ENCODE measurements at places on chromosomes 7 and 10. TPM values are rescaled to one million over a fixed set of nuclear protein-coding genes. Genes with fewer than 3 reads are reported as not detected.

- DNase-seq = peak; percentile 89
Measured at GRCh38 chr7:134834689-134835462, 55.4 kb downstream of the CALD1 start.

- peak; percentile 8 for DNase-seq
Measured at GRCh38 chr10:104824380-104825006, 183.4 kb downstream of the SORCS3 start.

GRCh38 chr7:119964788-119965542 is 308.0 kb upstream of the KCND2 start:
- peak; percentile 54 for DNase-seq

- no peak for DNase-seq
Measured at GRCh38 chr10:106519376-106520030, 645.0 kb downstream of the SORCS1 start.

DNA sequence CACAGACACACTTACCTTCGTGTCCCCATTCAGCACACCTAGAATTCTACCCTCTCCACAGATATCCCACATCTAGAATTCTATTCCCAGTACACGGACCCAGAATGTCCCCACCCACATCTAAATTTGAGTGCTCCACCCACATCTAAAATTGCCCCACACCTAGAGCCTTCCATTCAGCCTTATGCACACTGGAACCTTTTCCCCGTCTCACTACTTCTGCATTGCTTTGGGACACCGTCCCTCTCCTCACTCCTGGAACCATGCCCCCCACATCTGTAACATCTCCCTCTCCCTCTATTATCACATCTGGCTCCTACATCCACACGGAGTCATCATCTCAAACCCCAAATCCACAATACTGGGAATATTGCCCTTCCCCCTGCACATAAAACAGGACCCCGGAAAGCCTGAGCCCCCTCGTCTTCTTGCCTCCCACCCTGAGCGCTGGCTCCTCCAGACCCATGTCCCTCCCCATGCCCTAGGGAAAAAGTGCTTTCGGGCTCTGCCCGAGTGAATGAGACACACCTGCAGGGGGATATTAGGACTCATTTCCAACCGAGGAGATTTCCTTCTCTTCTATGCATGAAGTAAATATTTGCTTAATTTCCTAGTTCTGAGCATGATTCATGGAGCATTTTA is 125.8 kb upstream of the UNC5B start:
- no peak for DNase-seq

GRCh38 chr7:155278921-155279320 is 18.8 kb upstream of the INSIG1 start:
- no peak for DNase-seq

- DNase-seq = no peak
Measured at GRCh38 chr10:48946332-48946731, 6.7 kb upstream of the LRRC18 start.

DNA sequence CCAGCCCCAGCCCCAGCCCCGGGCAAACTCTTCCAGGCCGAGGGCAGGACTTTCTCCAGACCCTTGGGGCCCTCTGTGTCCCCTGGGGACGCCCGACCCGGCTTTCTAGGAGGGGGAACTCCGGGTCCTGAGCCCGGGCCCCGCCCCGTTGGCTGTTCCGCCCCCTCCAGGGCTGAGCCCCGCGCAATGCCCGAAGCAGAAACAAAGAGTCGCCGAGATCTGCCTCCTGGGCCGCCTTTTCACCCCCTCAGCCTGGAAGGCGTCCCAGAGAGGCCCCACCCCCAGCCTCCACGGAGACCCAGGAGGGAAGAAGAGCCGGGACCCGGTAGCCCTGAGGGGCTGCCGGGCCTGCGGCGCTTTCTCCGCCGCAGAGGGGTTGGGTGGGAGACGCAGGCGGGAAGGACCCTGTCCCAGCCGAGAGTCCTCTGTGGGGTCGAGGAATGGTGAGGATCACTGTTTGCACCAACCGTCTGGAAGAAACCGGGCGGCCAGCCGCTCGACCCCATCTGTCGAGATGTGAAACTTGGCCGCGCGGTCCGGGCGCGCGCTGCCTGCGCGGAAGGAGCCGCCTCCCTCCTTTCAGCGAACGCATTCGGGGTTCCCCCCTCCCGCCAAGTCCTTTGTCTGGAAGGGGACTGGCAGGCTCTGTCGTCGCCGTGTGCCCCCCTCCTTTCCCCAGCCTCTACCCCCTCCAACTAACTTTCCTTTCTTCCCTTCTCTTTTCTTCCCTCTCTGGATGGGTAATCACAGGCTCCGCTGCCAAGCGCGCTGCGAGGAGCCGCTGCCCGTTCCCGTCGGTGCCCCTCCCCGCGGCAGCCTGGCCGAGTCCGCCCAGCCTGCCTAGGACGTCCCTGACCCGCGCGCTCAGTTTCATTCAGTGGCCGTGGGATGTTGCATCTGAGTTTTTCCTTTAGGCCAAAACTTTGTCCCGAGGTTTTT is 10.2 kb downstream of the EN2 start:
- no peak for DNase-seq

GRCh38 chr10:78849115-78849514 is 219.7 kb upstream of the ZMIZ1 start:
- no peak for DNase-seq

DNA sequence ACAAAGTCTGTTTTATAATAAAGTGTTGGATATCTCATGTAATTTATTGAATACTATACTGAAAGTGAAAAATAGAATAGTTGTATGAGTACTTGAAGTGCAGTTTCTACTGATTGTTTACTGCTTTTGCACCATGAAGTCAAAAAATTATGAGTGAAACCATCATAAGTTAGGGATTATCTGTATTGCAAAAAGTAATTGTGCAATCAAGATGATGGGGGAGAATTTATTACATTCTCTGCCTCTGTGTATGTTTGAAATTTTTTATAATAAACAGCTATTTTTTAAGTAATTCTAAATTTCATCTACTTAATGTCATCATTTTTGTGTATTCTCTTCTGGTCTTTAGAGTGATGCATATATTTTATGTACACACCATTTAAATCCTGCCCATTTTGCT is 47.2 kb upstream of the TMEM273 start:
- DNase-seq = no peak

DNA sequence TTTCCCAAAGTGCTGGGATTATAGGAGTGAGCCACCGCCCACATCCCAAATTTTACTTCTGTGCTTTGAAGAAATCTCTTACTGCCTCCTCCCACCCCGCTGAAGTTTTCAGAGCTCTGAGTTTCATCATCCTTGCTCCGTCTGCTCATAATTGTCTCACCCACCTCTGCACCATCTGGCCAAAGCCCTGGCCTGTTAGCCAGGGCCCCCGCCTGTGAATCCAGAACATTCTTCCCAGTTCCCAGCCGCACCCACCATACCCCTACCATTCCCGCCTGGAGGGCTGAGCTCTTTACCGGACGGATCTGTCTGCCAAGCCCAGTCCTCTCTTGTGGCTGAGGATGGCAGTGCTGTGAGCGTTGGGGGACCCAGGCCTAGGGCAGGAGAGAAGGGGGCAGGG is 14.5 kb downstream of the SSC4D start:
- peak; percentile 52 for DNase-seq

DNA sequence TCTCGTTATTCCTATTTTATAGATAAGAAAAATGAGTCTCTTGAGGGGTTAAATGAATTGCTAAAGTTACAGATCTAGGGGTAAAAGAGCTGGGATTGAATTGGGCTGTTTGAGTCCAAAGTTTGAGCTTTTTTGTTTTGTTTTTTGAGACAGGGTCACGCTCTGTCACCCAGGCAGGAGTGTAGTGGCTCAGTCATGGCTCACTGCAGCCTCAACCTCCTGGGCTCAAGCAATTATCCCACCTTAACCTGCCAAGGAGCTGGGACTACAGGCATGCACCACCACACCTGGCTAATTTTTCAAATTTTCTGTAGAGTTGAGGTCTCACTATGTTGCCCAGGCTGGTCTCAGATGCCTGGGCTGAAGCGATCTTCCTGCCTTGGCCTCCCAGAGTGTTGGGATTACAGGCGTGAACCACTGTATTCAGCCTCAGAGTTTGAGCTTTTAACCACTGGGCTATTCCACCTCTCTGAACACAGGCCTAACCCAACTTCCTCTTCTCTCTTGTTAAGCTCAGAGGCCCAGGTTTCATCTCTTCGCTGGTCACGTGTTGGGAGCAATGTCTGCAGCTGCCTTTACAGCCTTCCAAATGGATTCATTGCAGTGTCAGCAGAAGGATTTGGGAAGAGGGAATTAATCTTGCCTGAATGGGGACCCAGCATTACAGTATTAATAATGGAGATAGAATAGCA is 8.0 kb downstream of the SUFU start:
- DNase-seq = no peak

- DNase-seq = no peak
Measured at GRCh38 chr10:93844979-93845626, 48.7 kb upstream of the SLC35G1 start.

- DNase-seq = no peak
Measured at GRCh38 chr7:77266291-77266794, 66.7 kb upstream of the FGL2 start.

DNA sequence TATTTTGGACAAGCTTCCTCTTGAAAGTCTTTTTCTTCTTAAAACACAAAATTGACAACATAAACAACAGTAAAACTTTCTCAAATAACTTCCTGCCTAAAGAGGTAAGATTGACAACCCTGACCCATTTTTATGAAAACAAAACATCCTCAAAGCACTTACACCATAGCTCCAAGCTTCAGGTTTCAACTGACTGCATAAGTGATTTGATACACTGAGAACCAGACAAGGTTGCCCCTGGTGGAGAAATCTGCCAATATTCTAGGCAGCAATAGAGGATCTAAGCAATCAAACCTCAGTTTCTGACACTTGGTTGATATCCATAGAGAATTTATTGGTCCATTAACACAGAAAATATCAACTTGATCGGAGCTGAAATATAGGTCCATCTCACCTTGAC is 147.8 kb downstream of the ELAPOR2 start:
- DNase-seq = no peak

GRCh38 chr10:1410032-1410431 is 327.3 kb downstream of the ADARB2 start:
- DNase-seq = no peak

DNA sequence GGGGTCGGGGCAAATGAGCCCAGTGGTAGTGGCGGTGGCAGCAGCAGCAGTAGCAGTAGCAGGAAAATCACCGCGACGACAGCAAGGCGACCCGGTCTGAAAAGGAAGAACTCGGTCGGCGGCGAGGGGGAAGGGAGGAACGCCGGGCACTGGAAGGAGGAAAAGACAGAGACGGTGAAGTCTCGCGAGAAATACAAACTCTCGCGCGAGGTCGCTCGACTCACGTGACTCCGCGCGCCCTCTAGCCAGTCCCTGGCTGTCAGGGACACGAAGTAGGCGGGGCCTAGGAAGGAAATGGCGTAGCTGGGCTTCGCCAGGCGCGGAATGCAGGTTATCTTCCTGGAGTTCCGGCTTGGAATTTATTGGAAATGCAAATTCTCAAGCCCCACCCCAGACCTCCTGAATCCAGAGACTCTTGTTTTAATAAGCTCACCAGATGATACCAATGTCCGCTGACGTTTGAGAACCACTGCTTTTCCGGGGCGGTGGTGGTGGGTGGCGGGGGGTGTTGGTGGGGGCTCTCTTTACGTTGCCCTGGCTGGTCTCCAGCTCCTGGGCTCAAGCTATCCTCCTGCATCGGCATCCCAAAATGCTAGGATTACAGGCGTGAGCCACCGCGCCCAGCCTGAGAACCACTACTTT is at the start of gene SMNDC1:
Gene SMNDC1 (minus strand): TSS at position 141 of the 642 bp plus-strand sequence. CDS start 1,333 bp downstream, outside the sequence.
- DNase-seq = peak; percentile 99

DNA sequence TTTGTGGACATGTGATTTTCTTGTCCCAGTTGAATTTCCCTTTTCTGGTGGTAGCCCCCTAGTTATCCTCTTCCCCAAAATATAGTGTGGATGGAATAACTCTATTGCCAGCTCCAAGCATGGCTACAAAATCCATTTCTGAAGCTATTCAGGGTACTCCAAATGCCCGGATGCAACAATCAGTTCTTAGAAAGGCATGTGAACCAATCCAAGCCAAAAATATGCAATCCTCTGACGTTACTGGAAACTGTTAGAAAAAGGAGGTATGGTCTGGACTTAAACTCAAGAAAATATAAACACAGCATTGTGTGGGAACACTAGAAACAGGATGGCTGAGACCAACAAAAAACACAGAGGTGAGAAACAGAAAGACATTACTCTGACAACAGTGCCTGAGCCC is 347.0 kb downstream of the GPAM start:
- peak; percentile 5 for DNase-seq

- peak; percentile 44 for DNase-seq
Measured at GRCh38 chr10:118045837-118046394, 825 bp downstream of the RAB11FIP2 start.

DNA sequence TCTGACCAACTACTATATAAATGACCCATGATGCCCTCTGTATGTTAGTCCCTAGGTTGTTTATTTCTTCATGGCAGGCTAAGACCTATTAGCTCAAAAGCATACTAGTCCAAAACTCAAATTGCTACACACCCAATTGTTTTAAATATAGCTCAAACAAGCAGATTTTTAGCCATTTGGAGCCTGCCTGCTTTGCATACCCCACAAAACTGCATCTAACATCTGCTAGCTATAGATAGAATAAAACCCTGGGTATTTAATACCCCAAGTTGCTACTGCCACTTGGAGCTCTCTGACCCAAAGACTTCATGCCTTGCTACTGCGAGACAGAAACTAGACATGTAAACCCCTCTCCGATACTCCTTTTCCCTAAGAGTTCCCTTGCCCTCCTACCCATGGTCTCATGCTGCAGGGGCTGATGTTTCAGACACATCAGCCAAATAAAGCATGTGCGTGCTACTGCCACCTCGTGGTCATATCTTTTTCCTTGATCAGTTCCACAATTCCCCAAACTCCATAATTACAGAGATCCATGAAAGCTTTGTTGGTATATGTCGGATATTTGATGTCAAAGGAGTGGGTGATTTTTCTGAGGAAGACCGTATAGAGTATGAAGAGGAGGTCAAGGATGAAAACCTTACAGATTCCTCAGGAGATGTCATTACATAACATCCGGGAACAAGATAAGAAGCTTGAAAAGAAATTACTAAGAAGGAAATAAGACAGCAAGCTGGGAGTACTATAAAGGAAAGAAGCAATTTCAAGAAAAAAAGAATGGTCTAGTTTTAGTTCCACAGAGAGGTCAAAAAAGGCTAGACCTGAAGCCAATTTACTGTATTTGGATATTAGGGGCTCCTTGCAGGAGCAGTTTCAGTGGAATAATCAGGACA is 386.6 kb downstream of the SH2D4B start:
- peak; percentile 33 for DNase-seq

NPY4R2 gene
- not detected for total RNA-seq

SPDYE1 gene
- not detected for total RNA-seq

FAM25A gene
- total RNA-seq = not detected

OR2A25 gene
- total RNA-seq = not detected

LRIT1 gene
- total RNA-seq = not detected

ANKRD61 gene
- not detected for total RNA-seq

MSS51 gene
- total RNA-seq = 1.3 TPM

OPN1SW gene
- not detected for total RNA-seq

SPDYE16 gene
- total RNA-seq = not detected

SFXN2 gene
- 2.9 TPM for total RNA-seq

CYP17A1 gene
- total RNA-seq = not detected

AFAP1L2 gene
- 7.3 TPM for total RNA-seq

CCL24 gene
- not detected for total RNA-seq
